ENCODE measurements at places on chromosomes 2 and 18.

DNA sequence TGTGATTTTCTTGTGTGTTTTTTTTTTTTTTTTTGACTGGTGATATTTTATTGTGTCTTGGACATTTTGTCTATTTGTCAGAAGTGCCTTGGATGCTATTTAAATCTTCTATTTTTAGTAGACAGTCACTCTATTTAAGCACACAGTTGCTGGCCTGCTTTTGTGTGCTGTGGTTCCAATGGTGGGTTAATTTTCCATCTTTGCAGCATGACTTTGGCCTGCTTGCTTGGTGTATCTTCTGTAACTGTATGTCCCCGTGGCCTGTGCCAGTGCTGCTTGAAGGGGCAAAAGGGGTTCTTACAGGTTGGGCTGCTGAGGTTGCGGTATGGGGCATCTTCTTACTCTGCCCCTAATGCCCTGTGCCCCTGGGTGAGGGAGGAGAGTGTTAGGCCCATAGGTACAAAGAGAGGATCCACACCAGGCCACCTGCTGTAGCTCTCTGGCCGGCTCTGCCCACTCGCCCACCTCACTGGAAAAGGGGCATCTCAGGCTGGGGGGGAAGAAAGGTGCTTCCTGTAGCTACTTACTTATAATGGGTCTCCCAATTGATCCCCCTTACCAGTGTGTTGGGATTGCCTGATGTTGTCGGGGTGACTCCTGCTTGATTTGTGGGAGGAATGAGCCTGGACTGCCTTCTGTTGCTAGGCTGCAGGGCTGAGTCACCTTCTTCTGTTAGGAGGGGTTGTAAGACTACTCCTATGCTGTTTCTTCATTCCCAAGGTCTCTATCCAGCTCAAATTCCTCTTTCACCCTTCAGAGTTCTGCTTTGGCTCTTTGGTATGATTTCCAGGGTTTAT, 490.0 kb upstream of the HS6ST1 start:
- no peak for DNase-seq

DNA sequence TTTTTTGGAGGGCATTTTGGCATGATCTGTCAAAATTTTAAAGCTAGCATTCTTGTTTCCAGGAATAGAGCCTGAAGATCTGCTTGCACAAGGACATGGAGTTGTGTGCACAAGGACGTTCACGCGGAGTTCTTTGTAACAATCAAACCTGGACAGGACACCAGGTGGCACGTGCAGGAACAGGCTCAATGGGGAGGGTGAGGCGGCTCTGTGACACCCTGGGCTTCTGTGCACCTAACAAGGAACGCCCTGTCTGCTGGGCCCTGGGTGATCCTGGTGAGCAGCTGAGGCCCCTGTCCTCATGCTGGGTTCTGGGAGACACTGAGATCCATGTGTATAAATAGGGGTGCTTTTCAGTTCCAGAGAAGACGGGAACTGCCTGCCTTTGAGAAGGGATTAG, 93.1 kb upstream of the PXDN start:
- no peak for DNase-seq

DNA sequence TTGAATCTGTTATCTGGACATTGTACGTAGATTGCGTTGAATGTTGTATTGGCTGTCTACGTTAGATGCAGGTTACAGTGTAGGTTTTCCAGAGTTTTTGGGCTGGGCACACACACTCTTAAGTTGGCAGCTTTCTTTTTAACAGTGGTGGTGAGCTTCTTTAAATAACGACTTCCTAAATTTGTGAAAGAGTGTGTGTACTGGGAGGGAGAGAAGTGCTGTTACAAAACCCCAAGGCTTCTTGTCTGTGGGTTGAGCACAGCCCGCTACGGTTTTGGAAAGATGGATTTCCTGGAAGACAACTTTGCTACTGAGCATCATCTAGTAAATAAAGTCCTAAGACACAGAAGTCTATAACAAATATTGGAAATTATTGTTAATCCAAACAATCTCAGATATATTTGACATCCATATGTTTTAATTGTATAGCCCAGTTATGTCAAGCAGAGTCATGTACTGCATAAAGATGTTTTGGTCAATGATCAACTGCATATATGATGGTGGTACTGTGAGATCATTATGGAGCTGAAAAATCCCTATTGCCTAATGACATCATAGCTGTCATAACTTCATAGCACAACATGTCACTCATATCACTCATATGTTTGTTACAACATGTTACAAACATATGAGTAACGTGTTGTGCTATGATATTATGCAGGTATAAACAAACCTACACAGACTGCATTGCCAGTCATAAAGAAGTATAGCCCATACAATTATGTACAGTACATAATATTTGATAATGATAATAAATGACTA, 7.9 kb upstream of the THUMPD2 start:
- DNase-seq: no peak

GRCh38 chr18:64850791-64851190, 701.9 kb upstream of the LINC00305 start:
- DNase-seq: no peak

DNA sequence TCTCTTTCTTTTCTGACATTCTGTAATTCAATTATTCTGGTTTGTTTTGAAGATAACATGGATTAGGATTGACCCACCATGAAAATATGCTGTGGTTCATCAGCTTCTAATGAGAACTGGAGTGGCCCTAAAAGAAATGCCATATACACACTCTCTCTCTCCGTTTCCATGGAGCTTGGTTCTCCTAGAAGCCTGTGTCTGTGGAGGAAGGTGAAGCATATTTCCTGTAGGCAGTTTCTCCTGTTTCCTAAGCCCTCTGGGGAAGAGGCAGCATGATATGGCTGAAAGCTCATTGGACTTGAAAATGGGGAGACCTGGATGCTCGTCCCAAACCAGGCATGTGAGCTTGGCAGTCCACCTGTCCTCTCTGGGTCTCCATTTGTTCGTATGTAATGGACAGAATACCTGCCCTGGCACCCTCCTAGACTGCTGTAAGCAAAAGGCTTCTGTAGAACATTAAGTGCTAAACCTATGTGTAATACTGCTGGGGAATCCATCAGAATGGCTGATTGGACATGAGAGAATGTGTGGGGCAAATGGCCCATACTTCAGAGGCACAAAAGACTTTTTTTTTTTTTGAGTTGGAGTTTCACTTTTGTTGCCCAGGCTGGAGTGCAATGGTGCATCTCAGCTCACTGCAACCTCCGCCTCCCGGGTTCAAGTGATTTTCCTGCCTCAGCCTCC, 75.3 kb upstream of the PPP1CB start:
- DNase-seq: no peak

GRCh38 chr18:49001587-49001986, 50.8 kb upstream of the SMAD7 start:
- DNase-seq: no peak

DNA sequence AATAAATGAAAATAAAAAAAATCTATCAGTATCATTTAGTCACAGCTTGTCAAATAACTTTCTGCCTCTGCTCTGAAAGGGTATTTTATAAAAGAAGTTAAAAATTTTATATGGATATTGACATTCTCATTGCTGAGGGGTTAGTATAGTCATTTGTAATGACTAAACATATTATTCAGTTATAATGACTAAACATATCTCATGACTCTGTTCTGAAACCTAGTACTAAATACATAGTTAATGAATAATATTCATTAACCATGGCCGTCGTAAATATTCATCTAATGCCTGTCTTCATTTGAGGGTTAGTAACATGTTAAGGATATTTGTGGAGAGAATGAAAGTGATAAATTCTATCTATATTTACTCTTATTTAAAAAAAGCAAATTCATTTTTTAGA, 69.1 kb upstream of the MAP4K3 start:
- DNase-seq: no peak

GRCh38 chr2:73264783-73265182, 19.5 kb downstream of the FBXO41 start:
- DNase-seq: no peak

DNA sequence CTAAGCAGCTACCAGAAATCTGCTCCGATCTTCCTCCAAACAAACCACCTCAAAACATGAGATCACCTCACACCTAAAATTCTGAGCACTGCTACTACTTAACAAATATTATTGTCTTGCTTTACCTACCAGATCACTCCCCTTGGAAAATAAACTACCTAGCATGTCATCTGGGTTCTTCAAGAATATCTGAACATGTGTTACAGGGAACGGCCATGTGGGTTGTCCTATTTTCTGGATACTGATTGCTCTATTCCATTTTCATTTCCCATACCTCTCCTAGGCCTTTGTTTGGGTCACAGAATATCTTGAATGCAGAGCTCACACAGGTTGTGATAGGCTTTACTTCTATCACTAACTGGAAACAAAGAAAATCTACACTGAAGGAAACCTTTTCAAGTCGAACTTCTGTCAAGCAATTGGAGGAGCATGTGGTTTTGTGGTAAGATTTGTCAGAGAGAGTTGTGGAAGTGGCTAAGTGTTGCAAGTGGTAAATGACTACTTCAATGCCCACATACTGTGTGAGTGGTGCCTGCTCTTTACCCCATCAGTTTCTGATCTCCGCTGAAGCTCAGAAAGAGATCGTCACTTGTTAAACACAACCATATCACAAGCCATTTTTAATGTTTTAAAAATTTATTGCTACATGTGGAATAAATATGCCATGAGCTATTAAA, 739.1 kb upstream of the ZEB2 start:
- peak; percentile 4 for DNase-seq

- no peak for DNase-seq
These were observed 26.4 kb downstream of the KCNIP3 start for GRCh38 chr2:95323347-95324155.

GRCh38 chr2:13916066-13916465, 716.5 kb upstream of the LRATD1 start:
- no peak for DNase-seq

DNA sequence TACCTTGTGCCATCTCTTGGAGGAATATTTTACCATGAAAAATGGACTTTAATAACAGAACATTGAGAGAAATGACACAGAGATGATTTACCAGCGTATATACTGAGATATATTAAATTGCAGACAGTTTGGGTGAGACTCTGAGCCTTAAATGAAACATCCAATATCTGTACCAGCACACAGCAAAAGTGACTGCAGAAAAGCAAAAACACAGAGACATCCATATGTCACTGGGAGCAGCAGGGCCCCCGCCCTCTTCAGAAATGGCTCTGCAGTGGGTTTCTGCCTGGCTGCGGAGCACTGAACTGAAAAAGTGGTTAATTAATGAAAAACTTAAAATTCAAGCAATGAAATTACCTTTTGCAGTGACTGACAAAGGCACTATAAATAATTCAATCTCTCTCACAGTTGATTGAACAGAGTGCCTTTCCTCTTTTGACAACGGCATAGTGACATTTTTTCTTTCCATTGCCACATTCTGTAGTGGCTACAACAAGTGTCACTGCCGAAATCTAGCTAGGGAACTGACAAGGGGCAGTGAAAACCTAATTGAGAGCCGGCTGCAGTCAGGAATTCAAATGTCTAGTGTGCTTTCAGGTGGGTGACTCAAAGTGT, 353.4 kb downstream of the ALK start:
- no peak for DNase-seq

DNA sequence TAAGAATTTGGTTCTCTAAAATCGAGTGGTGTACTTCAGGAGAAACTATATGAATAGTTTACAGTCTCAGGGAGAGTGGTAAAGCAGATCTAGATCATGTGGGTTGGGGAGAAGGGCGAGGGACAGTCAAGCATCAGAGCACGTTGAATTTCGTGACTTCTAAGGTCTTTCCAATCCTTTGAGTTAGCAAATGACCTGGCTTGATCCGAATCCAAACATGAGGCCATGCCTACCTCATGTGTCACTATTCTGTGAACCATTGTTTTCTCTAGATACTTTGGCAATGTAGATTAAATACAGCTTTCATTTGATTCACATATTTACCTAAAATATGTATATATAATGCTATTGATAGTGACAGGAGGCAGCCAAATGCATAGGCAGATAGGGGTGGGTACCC, 674.9 kb downstream of the NYAP2 start:
- no peak for DNase-seq

- DNase-seq: no peak
These were observed 392.2 kb downstream of the ERBB4 start for GRCh38 chr2:212146416-212146815.

DNA sequence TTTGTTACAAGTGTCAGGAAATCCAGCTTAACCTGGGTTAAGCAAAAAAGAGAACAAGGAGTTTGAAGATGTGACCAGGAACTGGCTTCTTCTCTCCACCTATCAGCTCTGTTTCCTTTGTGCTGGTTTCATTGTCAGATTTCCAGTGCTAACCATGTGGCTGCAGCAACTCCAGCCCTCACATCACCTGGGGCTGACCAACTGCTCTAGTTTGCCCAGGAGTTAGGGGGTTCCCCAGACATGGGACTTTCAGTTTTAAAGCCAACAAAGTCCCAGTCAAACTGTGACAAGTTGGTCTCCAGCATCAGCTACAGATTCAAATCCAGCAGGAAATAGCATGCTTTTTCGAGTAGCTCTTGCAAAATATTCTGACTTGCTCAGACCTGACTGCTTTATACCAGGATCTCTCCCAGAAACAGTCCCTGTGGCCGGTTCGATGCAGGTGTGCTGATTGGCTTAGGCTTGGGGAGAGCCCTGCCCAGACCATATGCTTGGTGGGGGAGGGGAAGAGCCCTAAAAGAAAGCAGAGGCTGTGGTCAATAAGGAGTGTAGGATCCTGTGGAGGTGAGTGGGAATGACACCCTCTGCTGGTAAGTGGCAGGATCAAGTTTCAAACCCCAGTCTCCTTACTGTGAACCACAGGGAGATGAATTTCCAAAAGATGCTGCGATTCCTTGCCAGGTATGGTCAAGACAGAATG, 49.5 kb downstream of the KCNE4 start:
- no peak for DNase-seq
